Lung microvascular endothelial cell (primary cell): ENCODE measurements at places on chromosomes 3 and 15.

GRCh38 chr3:64459711-64460110 is 228.1 kb downstream of the ADAMTS9 start:
- DNase-seq, result no peak

DNA sequence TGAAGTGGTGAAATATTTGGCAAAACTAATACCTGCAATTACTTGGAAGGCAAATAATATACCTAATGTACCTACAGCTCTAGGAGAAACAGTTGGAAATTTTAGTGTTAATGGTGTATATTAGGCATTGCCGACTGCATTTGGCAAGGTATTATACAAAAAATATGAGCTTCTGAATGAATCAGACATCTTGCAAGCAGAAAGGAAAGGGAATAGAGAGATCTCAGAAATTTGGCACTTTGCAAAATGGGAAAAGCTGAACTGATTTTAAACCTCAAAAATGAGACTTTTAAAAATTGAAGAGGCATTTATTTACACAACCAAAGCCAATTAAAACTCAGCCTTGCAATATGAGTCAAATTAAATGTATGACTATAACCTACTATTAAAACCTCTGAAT is 40.2 kb upstream of the C15orf61 start:
- no peak for DNase-seq

DNA sequence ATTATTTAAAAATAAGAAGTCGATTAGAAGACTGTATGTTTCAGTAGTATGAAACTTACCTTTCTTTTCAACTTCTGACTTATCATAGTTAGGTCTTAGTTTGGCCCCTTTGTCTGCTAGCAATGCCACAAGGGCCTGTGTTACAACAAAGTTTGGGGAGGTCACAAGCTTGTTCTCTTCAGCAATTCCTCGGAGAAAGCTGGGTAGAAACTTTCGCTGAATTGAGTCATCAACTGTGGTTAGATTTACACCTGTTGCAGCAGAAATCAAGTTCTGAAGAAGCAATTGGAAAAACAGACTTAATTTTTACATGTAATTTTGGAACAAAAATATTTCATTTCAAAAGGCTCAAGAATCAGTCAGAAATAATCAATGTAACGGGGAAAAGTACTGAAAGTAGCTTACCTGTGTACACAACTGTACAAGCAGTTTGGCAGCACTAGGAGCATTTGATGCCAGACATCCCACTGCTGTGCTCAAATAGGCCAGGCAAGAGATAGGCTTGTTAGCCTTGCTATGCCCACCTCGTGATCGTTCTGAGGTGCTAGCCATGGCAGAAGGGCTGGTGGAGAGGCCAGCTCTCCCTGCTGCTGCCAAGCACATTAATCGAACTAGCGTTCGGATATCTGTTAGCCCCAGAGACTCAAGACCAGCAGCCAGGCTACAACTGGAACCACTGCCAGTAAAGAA is 58.6 kb downstream of the FBXL22 start:
- no peak for DNase-seq

DNA sequence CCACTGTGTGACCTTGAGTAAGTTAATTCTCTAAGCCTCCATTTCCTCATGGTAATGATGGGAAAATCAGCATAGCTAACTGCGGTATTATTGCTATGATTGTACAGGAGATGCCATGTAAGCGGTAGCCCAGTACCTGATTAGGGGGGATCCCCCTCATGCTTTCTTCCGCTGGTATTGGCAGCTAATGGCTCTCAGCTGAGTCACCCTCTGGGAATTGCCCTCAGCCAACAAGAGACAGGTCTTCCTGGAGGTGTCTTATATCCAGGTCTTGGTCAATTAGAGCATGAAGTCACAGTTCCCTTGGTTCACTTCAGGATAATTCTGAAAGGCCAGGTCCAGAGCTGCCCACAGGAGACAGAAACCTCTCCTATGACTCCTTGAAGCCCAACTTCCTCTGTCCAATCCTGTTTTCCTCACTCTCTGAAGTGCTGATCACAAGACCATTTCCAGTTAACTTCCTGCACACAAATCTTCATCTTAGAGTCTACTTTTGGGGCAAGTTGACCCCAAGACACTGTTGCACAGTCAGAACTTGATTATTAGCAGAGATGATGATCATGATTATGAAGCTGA is 724.7 kb upstream of the ZNF385D start:
- no peak for DNase-seq

DNA sequence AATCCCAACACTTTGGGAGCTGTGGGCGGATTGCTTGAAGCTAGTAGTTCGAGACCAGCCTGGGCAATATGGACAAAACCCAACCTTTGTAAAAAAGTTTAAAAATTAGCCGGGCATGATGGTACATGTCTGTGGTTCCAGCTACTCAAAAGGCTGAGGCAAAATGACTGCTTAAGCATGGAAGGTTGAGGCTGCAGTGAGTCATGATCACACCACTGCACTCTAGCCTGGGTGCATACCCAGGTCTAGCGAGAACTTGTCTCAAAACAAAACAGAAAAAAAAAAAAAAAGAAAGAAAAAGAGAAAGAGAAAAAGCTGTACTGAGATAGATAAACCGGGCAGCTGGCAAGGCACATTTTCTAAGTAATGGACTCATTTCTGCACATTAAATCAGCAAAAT is 10.6 kb downstream of the ARPP19 start:
- no peak for DNase-seq

- DNase-seq, result no peak
Observed at GRCh38 chr15:68874788-68875187, 54.1 kb upstream of the ANP32A start.

DNA sequence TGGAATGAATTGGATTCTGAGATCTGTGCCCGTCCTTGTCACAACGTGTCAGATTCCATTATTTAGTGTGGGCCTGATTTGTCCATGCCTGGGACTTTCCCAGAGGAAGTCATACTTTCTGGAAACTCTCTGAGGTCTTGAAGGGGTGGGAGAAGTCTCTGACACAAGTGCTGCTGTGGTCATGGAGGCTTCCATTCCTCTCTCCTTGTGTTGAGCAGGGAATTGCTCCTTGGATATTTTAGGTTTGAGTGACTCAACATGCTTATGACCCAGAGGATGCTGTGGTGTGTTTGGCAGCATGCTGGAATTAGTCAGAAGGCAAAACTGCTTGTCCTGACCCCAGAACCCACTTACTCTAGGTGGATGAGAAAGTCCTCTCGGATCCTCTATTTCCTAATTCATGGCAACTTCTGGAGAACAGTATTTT is 132.1 kb downstream of the LPP start:
- DNase-seq, result peak; percentile 96

DNA sequence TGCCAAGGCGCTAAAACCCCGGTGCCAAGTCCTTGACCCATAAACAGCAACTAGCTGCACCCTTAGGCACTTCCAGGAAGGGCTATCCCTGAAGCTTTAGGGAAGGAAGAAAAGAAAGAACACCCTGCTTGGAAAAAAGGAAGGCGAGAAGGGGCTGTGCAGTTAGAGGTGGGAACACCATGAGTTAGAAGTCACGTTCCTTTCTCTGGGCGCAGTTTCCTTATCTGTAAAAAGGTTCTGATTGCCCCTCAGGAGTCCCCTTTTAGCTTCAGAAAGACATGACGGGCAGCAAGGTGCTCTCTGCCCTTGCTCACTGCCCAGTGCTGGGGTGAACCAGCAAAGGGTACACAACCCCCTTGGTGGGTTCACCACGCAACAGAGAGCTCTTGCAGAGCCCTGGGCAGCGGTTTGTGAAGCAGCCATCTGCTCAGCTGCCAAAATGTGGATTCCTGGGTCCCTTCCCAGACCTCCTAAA is 798 bp downstream of the GCHFR start:
- no peak for DNase-seq

- DNase-seq, result peak; percentile 40
Observed at GRCh38 chr15:50500352-50500751, 46.1 kb downstream of the USP50 start.

DNA sequence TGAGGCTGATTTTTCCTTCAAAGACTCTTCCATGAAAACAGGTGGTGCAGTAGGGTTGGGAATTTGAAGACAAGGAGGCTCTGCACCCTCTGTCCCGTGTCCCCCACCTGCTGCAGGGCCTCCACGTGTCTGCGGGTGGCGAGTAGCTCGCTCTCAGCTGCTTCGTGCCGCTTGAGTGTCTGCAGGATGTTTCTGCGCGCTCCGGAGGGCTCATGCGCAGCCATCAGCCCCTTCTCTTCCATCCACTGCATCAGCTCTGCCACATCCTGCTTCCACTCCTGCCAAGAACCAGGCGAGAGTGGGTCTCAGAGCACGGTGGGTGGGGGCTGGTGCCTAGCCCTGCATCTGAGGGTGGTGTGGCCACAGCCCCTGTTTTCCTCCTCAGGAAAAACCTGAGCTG is 17.8 kb downstream of the SPTBN5 start:
- no peak for DNase-seq

GRCh38 chr15:73856458-73857192 is 16.7 kb upstream of the TBC1D21 start:
- DNase-seq, result no peak

GRCh38 chr3:54819946-54820345 is 107.9 kb downstream of the LRTM1 start:
- no peak for DNase-seq

DNA sequence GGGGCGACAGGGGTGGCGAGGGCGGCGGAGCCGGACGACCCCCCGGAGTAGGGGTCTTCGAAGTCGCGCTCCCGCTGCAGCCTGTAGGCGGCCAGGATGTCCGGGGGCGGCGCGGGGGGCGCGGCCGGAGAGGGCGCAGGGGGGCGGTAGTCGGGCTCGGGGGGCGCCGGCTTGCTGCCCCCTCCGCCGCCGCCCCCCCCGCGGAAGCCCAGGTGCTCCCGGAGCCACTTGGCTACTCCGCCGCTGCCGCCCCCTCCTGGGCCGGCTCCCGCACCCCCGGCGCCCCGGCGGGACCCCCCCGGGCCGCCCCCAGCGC is 230 bp downstream of the SHF start:
- no peak for DNase-seq

DNA sequence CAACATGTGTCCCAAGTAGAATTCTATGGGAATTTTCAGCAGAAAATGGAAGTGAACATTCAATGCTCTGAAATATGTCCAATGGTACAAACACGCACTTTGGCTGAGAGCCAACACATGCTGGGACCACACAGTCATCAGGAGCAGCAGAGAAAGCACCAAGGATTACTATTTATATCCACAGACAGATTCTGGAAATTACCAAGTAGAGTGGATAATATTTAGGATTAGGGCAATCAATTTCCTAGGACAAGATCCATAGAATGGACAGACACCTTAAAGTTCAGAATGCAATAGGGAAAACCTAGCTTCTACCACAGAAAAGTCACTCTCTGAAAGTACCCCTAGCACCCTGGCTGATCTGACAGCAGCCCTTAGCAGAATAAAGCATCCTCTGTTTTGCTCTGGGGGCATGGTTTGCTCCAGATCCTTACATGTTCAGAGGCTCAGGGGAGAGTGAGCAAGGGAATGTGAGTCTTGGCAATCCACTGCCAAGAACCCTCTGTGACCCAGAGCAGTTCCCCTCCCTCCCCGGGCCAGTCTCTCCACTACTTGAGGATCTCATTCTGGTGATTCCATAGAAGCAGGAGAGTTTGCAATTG is 206.0 kb upstream of the WNT5A start:
- no peak for DNase-seq

- DNase-seq, result no peak
Observed at GRCh38 chr3:59685432-59685831, 635.6 kb upstream of the CFAP20DC start.

DNA sequence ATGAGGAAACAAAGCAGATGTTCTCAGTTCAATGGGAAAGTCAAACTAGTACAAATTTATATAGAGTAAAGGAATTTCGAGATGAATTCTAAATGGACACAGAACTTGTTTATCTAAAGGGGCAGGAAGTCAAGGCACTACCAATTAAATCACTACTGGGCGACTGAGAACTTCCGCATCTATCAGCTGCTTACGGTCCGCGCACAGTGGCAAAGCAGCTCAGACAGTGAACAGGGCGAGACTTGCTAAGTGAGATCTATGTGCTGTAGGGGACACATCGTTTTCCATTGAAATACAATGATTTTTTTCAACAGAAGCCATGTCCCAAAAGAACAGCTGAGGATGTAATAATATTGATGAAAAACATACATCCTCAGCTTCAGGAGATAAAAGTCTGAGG is 105.0 kb downstream of the CHRNA7 start:
- DNase-seq, result no peak

GRCh38 chr3:23900744-23901143 is 16.0 kb downstream of the NKIRAS1 start:
- DNase-seq, result no peak

DNA sequence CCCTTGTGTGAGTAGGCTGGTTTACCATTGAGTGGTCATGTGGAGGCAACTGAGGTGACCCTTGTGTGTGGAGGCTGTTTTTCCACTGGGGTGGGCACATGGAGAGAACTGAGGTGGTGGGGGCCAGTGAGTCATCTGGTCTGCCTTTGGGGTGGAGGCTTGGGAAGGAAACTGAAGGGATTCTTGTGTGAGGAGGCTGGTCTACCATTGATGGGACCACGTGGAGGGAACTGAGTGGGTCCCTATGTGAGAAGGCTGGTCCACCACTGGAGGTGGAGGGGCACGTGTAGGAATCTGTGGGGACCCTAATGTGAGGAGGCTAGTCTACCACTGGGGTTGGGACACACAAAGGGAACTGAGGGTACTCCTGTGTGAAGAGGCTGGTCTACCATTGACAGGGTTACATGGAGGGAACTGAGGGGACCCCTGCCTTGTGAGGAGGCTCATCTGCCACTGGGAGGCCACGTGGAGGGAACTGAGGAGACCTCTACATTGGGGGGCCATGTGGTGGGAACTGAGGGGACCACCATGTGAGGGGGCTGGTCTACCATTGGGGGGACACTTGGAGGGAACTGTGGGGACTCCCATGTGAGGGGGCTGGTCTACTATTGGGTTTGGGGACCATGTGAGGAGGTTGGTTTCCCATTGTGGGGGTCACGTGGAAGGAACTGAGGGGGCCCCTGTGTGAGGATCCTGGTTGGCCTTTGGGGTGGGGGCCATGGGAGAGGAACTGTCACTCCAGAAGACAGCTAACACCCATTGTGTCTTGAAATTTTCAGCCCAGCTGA is 164.5 kb downstream of the WNT7A start:
- DNase-seq, result no peak

GRCh38 chr15:40323953-40324937 is 753 bp downstream of the INAFM2 start:
- DNase-seq, result peak; percentile 44

GRCh38 chr15:55872471-55872870 is 120.9 kb downstream of the NEDD4 start:
- peak; percentile 35 for DNase-seq

DNA sequence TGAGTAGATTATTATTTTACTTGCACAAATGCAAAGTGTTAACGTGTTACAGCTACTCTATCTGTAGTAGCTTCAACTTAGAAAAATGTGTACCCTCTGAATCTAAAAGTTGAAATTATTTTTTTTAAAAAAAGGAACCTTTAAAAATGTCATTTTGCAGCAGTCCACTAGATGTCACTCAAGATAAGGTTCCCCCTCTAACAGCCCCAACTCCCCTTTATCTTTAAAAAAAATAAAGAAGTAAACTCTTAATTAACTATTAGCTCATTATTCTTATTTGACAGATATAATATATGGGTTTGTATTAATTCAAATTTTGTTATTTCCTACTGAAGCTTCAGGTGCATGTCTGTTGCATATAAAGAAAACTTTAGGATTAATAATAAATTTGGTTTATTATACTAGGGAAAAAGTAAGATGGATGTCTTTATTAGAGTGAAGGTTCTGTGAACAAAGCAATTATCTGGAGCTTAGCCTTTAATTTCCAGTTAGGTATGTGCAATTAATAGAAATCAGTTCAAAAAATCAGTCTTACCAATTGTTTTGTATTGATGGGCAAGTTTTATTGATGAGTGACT is 288.5 kb downstream of the VGLL3 start:
- peak; percentile 0 for DNase-seq
